ENCODE measurements at places on chromosomes 2 and 18.

DNA sequence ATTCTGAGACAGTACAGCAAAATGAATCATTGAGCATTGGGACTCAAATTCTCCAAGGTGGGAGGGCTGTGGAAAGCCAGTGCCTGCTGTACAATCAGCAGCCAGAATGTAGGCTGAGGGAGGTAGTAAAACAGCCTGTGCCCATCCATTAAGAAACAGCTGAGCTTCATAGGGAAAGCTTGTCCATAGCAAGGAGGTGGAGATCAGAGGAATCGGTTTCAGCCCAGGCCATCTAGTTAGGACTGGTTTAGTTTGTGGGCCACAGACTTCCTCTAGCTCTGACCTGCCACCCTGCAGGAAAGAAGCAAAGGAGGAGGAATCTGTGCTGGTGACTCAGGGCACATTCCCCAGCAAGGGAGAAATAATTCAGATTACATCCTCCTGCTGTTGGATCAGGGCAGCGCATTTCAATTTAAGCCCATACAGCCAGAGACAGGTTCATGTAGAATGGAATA lies 333.4 kb downstream of the SETBP1 start:
- DNase-seq, result no peak

DNA sequence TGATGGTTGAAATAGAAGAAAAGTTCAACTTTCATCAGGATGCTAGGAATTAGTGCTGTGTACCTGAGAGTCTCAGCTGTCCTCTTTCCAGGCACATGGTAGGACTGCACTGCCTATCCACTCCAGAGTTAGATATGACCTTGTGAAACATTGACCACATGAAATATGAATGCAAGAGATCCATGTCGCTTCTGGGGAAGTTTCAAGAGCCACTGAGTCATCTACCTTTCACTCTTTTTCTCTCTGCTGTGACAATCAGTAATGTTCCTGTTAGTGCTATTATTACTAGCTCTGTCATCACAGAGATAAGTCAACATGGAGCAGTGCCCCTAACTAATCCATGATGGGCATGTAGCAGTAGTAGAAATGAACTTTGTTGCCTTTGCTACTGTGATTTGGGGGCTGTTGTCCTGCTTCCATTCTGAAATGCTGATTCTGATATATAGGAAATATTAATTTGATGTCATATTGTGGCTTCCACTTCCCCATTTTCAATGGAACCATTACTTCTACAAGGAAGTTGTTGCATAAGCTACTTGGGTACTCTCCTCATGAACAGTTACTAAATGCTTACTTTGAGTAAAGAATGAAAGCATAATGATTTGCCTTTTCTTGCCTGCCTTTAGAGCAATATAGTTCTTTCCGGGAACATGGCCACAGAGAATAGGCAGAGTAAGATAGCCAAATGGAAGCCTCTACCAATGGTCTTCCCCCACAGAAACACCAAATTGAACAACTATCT lies 192.8 kb upstream of the ZNF521 start:
- no peak for DNase-seq

- DNase-seq, result no peak
Observed at GRCh38 chr2:68900496-68901198, 29.4 kb upstream of the BMP10 start.

GRCh38 chr2:26483957-26484565 lies 6.1 kb upstream of the OTOF start:
- DNase-seq, result no peak

DNA sequence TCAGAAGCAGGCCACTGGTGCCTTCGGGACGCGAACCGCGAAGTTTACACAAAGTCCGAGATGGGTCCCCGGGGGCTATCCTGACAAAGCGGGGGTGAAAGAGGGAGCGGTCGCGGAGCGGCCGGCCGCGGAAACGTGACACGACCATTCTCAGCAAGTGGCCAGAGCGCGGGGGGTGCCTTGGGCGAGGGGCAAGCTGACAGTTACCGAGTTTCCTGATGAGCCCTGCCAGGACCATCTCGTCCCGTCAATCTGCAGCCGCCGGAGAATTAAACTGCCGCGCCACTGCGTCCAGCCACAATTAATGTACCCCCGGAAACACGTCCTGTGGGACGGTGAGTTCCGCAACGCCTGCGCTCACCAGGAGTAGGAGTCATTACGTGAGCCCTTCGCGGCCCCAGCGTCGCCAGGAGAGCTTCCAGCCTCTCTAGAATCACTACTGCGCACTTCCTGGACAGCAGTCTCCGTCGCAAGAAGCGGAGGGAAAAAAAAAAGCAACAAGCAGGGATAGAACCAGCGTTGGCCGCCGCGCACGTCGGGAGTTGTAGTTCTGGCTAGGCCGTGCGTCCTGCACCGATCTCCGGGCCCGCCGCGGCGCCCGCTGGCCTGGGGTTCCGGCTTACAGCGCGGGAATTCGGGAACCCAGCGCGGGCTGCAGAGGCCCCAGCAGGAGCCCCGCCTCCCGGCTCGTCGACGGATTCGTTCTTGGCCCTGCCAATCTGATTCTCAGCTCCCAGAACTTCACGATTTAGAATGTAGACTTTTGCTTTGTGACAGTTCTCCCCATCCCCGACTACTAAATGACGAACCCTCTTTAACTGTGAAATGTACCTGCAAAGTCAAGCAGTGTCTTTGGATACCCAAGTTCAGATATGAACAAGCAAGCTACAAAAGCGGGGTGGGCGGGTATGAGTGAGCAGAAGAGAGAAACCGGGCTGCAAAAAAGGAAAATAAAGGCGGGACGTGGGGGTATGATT lies at the start of gene RTTN:
Gene RTTN, minus strand, starts transcription at position 267 of the 977 bp plus-strand sequence. Its CDS starts 29 bp downstream, at position 238.
- peak; percentile 64 for DNase-seq

DNA sequence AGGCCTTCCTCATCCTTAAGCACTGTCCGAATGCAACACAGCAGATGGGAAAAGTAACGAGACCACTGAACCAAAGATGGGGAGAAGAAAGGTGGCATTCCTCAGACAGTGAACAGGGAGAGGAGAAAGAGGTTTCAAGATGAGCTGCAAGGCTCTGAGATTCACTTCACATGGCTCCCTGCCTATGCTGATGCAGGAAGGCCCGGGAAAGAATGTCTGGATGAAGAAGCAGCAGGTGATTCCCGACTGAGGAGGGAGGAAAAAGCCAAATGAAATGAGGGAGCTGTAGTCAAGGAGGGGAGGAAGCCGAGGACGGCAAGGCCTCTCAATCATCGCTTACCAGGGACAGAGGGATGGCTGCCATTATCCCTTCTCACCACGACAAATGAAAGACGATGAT lies 98.5 kb upstream of the BOD1L2 start:
- no peak for DNase-seq

DNA sequence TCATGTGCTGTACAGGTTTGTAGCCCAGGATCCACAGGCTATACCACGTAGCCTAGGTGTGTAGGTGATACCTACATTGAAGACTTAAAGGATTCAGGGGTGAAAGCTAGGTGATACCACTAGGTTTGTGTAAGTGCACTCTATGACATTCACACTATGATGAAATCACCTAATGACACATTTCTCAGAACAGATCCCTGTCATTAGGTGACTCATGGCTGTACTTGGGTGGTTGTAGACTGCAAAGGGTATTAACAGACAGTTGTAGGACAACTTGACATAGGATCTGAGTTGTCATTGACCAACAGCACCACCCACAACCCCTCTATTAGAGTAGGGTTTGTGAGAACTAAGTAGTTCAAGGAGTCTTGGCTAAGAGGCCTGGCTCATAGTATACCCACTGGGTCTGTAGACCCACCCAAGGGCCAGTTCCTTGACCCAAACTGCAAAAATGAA lies 27.7 kb upstream of the SMCHD1 start:
- no peak for DNase-seq

DNA sequence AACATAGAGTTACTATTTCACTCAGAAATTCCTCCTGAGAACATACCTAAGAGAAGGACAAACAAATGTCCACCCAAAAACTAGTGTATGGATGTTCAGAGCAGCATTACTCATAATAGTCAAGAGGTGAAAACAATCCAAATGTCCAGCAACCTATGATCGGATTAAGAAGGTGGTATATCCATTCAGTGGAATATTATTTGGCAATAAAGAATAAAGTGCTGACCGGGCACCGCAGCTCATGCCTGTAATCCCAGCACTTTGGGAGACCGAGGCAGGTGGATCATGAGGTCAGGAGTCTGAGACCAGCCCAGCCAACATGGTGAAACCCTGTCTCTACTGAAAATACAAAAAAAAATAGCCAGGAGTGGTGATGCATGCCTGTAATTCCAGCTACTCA lies 182.8 kb upstream of the AGAP1 start:
- DNase-seq, result no peak

GRCh38 chr2:236014408-236015131 lies 153.6 kb downstream of the GBX2 start:
- DNase-seq, result no peak

GRCh38 chr18:44232500-44232899 lies 448.2 kb upstream of the SETBP1 start:
- no peak for DNase-seq

DNA sequence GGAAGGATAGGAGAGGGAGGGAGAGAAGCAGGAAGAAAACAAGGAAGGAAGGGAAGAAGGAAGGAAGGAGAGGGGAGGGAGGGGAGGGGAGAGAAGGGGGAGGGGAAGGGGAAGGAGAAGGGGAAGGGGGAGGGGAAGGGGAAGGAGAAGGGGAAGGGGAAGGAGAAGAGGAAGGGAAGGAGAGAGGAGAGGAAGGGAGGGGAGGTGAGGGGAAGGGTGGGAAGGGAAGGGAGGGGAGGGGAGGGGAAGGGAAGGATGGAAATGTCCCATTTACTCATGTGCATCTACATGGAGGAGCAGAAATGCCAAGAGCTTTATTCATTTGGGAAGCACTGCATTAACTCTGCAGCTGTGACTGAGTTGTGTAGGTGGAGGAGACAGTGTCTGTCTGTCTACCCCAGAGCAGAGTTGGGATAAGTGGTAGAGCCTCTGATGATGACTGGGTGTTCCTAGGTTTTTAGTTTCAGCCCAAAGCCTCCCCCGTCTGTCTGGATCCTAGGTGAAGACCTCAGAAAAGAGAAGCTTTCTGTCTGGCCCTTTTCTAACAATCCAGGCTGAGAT lies 131.3 kb downstream of the COL6A3 start:
- DNase-seq, result no peak

- no peak for DNase-seq
Observed at GRCh38 chr2:238435752-238436096, 9.0 kb downstream of the ASB1 start.

- DNase-seq, result no peak
Observed at GRCh38 chr2:12106440-12107080, 360.1 kb downstream of the LPIN1 start.

- no peak for DNase-seq
Observed at GRCh38 chr2:112794131-112794733, 9.9 kb upstream of the IL1A start.

DNA sequence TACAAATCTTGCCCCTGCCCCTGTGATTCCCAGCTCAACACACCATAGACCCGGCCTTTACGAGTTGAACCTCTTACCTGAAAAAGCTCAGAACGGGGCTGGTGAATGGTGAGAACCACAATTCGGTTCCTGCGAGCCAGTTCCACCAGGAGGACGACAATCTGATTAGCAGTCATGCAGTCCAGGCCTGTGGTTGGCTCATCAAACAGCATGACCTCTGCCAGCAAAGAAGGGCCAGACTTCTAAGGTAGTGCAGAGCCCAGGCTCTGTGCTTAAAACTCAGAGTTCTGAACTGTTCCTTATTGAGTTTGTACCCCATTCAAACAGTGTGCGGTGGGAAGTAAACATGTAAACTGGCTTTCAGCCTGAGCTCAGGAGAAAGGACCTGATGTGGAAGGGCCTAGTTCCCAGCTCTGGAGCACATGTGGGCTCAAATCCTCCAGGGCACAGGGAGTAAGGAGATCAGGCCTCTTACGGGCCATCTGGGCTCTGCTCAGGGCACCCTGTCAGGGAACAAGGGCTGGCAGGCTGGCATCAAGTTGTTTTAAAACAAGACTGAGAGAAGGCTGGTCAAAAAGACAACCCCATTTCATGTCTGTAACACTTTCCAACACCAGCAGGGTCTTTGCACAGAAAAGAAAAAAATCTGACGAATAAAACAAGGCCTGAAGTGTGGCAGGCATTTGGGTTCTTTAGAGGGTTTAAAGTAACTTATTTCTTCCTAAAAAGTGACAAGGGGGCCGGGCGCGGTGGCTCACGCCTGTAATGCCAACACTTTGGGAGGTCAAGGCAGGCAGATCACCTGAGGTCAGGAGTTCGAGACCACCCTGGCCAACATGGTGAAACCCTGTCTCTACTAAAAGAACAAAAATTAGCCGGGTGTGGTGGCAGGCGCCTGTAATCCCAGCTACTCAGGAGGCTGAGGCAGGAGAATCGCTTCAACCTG lies 12.1 kb downstream of the ABCG5 start:
- DNase-seq, result no peak

DNA sequence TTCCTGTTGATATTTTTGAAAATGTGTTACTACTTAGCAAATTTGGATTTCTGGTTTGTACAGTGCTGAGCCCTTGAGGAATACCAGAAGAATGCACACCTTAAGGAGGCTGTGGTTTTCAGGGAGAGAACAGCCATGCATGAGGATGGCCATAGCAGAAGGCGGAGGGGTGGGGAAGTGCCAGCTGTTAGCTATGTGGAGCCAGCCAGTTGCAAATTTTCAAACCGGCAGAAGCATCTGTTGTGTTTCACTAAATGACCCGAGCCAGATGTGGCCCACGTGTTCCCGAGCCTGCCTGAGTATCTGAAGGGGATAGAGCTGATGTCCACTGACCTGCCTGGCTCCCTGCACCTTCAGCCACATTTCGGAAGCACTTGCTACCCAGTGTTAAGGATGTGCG lies 16.4 kb upstream of the RBM44 start:
- DNase-seq, result no peak

GRCh38 chr2:64164629-64165028 lies 20.4 kb upstream of the PELI1 start:
- DNase-seq, result no peak

DNA sequence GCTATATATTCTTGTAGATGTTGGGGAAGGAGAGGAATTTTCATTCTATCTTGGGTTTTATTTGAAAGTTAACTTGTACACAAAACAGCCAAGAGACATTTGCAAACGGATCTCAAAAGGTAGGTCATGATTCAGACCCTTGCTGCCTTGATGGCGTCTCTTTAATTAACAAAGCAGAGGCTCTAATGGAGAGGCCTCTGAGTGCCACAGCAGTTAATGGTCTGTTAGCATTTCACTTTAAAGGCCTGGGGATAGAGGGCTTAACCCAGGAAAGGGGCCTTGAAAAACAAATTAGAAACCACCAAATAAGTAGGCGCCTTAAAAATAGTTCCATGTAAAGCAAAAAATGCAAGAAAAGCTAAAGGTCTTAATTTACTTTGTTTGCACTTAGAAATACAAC lies 836.9 kb upstream of the CELF4 start:
- DNase-seq, result no peak

GRCh38 chr2:64404002-64404731 lies 49.8 kb upstream of the LGALSL start:
- DNase-seq, result no peak

- DNase-seq, result no peak
Observed at GRCh38 chr2:46306330-46306751, 9.1 kb downstream of the EPAS1 start.

DNA sequence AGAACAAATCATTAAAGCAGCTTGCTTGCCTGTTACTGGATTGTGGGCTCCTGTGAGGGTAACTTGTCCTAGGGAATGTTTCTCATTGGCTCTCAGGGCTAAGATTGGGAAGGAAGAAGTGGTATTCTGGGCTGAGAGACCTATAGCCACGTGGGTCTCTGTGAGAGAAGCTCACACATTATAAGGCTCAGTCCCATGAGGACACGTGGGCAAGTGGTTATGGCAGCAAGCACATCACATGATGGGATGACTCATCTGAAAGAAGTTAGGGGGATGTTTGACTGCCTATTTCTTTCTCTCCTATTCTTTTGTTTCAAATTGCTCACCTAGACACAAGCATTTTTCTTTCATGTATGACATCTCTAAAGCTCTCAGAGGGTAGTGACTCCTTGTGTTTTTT lies 418.0 kb upstream of the ST6GAL2 start:
- no peak for DNase-seq
